ENCODE measurements at places on chromosomes 16 and 17. TPM values are rescaled to one million over a fixed set of nuclear protein-coding genes. Genes with fewer than 3 reads are reported as not detected.

The KRTAP4-8 gene
- not detected for total RNA-seq

The ATP2A1 gene
- not detected for total RNA-seq

The PKMYT1 gene
- total RNA-seq = not detected

The TEPSIN gene
- 8.0 TPM for total RNA-seq

The NOD2 gene
- total RNA-seq = 5.9 TPM

The WDR90 gene
- 17.4 TPM for total RNA-seq

- ATAC-seq = no peak
Measured at GRCh38 chr16:11870399-11870798, 19.1 kb upstream of the RSL1D1 start.

DNA sequence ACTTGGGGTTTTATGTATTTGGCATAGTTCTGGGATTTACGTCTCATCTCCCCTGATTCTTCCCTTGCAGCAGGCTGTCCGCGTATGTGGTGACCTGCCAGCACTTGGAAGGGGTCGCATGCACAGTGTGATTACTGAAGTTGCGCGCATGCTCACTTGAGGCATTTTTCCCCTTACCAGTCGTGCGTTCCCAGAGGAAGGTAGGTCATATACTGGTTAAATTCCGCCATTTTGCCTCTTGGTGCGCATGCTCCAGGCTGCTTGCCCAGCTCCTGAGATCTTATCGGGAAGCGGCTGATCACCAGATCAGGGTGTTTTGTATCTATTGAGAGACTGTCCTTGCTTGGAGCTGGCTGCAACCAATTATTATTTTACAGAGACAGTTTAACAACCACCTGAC, 56.5 kb upstream of the TEX2 start:
- ATAC-seq = no peak

DNA sequence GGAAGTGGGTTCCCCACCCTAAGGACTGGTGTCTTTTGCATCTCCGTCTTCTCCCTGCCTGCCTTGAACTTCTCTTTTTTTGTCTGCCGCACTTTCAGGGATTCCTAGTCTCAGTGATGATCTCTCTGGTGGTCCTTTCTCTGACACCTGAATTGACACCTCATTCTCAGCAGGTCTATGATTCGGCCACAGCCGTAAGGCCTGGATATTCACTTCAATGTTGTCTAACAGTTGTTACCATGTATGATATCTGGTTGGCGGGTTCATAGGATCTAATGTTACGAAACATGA, 25.1 kb upstream of the SLC47A1 start:
- ATAC-seq = no peak

DNA sequence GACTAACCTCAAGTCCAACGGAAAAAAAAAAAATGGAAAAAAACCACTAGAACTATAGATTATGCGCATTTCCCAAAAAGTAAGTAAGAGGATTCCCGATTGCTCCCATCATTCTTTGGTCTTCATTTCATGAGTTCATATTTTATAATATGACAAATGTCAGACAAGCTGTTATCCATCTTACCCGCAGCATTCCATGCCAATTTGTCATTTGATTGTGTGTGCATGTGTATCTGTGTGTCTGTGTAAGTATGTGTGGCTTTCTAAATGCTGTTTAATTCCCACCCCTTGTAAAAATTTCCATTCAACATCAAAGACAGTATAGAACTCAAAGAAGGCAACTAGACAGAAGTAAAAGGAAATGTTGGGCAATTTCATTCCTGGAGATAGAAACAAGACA, 434.1 kb downstream of the CDH11 start:
- ATAC-seq = no peak

DNA sequence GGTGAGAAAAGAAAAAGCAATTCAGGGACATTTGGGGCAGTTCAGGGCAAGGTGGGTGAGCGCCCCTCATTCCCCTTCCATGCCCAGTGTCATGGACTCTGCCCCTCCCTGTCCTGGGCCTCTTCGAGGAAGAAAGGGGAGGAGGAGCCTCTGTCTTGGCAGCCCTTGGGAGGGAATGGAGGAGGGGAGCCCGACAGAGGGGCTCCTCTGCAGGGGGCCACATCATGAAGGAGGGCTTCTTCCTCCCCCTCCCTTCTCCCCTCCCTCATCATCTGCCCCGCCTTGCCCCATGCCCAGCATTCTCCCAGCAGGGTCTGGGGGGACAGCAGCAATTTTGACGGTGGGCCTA, 33.2 kb upstream of the TAC4 start:
- ATAC-seq = no peak

DNA sequence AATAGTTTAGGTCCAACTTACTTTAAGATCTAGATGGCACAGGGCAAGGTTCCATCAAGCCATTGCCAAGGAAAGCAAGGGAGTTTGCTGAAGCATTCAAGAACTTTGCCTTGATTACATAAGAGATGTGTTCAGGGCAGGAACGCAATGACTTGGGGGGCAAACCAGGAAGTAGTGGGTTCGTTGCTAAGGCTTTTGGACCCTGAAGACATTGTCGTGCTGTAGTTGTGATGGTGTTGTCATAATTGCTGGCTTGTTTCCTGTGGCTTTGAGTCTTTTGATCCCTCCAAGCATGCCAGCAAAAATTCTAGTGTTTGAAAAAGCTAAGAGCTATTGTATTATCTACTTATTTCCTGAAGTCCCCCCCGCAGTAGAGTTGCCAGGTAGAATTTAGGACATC, 70.7 kb upstream of the HNF1B start:
- no peak for ATAC-seq

DNA sequence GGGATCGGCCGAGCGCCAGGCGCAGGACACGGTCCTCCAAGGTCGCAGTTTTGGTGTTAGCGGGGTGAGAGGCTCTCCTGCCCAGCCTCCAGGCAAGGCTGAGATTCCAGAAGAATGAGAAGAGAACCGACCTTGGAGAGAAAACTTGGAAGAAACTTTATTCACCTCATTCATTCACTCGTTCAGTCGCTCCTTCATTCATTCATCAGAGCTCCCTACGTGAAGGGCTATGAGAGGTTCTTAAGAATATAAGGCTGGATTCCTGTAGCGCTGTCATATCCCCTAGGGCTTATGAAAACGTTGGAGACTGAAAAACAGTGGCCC, 991 bp upstream of the MYH10 start:
- no peak for ATAC-seq

DNA sequence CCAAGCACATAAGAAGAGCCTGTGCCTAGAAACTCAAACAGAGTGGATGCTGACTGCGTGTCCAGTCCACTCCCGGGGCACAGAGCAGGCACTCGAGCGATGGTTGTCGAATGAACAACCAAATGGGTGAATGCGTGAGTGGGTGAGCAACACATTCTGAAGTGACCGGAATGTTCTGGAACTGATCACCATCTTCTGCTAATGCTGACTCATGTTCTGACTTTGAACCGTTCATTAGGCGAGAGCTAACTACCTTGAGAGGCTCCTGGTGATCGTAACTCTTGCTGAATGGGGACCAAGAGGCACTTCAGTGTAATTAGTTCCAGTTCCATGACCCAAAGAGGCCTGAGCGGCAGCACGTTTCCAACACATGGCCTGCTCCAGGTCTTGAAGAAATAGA, 37.9 kb downstream of the IRF8 start:
- ATAC-seq = no peak

DNA sequence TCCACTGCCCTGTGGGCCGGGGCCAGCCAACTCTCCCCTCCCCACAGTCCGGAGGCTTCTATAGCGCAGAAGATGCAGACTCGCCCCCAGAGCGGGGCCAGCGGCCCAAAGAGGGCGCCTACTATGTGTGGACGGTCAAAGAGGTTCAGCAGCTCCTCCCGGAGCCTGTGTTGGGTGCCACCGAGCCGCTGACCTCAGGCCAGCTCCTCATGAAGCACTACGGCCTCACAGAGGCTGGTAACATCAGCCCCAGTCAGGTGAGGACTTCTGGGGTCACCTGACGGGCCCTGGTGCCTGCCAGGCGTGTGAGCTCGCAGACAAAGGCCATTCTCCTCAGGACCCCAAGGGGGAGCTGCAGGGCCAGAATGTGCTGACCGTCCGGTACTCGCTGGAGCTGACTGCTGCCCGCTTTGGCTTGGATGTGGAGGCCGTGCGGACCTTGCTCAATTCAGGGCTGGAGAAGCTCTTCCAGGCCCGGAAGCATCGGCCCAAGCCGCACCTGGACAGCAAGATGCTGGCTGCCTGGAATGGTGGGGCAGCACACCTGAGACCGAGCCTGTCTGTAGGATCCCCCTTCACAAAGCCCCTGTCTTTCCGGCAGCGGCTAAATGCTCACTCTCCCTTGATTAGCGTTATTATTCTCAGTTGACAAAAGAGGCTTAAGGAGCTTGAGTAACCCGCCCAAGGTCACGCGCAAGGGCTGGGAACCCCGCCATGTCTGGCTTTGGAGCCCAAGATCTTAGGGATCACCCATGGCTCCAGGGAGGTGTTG, 3.9 kb downstream of the SPATA20 start:
- ATAC-seq = peak; percentile 78

GRCh38 chr17:18017958-18018357, 21.0 kb downstream of the ATPAF2 start:
- ATAC-seq = no peak

GRCh38 chr16:50992350-50993032, 158.6 kb downstream of the SALL1 start:
- no peak for ATAC-seq

DNA sequence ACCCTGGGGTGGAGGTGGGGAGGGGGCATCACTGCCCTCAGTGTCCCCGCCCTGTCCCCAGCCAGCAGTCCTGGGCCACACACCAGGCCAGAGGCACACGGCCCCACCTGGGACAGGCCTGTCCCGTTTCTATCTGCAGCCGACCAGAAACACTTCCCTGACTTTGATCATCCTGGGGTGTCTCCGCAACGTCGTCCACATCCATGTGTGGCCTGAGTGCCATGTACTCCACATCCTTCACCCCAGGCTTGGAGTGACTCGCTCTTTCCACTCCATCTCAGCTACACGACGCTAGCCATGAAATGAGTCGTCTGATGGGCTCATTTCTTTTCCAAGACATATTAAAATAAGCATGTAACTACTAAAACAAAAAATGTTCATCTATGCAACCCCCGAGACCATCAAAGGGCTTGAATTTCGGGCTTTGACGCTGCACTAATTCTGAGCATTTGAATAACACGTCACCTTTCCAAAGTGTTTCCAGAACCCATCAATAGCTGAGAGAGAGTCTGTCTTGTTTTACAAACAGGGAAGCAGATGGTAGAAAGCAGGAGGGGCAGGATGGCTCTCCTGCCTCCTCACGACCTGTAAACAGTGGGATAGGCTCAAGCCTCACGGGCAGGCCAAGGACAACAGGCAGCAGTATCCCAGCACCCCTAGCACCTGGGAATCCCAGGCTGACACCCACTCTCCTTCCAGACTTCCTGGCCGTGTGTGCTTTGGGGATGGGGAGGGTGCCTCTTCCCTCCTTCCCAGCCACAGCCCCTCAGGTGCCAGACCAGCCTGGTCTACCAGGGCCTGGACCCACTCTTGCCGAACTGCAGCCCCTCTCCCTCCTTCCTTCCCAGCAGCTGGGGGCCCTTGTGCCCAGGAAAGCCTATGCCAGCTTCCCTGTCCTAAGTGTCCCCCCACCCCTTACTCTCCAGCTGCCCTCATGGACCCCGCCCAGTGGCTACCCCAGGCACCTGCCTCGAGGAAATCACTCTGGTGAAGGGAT, 20.0 kb upstream of the RASD1 start:
- no peak for ATAC-seq

- ATAC-seq = no peak
Measured at GRCh38 chr17:19409509-19409908, 1.5 kb upstream of the RNF112 start.

DNA sequence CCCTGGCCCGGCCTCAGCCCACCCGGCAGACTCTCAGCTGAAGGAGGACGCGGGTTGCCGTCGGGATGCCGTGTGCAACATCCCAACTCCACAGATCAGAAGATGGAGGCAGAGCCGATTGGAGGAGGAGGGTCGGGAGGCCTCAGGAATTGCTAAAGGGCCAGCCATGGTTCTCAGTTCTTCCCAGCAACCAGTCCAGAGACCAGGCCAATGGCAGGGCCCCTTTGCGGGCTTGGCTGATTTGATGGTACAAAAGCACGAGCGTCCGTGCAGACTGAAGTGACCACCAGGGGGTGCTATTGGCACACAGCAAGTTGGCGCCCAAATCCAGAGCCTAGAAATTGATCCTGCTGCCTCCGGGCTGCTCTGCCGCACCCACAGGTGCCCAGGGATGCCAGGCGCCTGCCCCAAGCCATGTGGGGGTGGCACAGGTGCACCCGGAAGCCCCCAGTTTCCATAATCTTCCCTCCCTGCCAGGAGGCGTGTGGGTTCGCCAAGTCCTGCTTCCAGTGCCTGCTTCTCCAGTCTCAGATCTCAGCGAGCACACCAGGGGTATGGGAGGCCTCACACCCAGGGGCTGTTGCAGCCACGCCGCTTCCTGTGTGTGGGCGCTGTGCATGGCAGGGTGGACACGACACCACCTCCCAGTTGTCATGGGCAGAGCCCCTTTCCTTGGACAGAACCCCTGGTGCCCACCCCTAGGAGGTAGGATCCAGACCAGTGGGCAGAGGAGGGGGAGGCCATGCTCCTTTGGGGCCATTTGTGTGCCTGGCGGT, 7.1 kb upstream of the TEX19 start:
- ATAC-seq = peak; percentile 72

- ATAC-seq = no peak
Measured at GRCh38 chr16:2895813-2896212, 12.8 kb downstream of the FLYWCH2 start.

DNA sequence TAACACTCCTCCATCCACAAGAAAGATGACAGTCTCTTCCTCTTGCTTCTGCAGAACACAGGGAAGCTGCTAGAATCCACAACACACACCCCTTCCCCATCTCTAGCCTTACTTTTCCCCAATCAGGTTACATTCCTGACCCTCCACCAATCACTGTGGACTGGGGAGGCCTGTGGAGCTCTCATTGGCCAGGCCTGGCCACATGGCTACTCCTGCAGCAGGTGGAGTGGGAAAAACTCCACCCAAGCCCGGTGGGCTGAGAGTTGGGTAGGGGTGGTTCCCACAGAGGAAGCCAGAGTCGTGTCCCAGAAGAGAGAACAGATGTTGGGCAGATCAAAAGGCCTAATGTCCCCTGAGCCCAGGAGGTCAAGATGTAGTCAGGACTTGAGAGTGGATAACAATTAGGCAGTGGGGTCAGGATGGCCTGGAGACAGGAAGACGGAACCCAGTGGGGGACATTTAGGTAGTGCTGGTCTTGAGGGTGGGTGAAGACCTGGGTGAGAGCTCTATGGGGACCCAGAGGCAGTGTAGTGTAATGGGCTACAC, 22.1 kb downstream of the COQ7 start:
- ATAC-seq = no peak

DNA sequence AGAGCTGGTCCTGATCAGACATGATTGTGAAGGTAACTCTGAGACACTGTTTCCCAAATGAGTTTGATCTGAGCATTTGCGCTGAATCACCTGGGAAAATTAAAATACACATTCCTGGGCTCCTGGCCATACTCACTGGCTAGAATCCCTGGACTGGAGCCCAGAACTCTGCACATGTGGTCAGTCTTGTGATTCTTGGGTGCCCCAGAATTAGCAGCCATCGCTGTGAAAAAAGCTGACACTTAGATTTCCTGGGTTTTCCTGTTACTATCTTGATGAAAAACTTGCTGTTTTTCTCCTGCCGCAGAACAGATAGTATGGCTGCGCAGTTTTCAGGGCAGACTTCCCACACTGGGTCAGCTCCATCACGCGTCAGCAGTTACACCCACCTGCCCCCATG, 24.6 kb downstream of the NECAB2 start:
- no peak for ATAC-seq

Data from gastroesophageal sphincter (tissue), 4 donors.